HFFc6 (cell line): ENCODE measurements at places on chromosomes 6 and 20. TPM values are rescaled to one million over a fixed set of nuclear protein-coding genes. Genes with fewer than 3 reads are reported as not detected.
A peak's percentile ranks its signal among the peaks of the same experiment; 100 is the strongest.

The KDM1B gene
- total RNA-seq, result 15.7 to 19.4 TPM (median 16.0 TPM) in 3 replicates

The MUCL3 gene
- total RNA-seq, result not detected in 2 replicates

The VARS2 gene
- total RNA-seq, result 14.1 to 17.6 TPM (median 16.1 TPM) in 3 replicates

The NKX2-4 gene
- total RNA-seq, result not detected in 3 replicates

The SIRPB1 gene
- not detected in 3 replicates for total RNA-seq

The KHDC1 gene
- total RNA-seq, result 4.6 to 5.6 TPM (median 5.4 TPM) in 3 replicates

The CBLN4 gene
- not detected in 2 replicates for total RNA-seq

The SERINC3 gene
- 219 to 245 TPM (median 225 TPM) in 3 replicates for total RNA-seq

The GINM1 gene
- total RNA-seq, result 66.4 to 68.3 TPM (median 66.9 TPM) in 3 replicates

The SSTR4 gene
- total RNA-seq, result not detected in 3 replicates

The ITPA gene
- 62.3 to 72.5 TPM (median 72.1 TPM) in 3 replicates for total RNA-seq

The LIN28B gene
- not detected in 3 replicates for total RNA-seq

DNA sequence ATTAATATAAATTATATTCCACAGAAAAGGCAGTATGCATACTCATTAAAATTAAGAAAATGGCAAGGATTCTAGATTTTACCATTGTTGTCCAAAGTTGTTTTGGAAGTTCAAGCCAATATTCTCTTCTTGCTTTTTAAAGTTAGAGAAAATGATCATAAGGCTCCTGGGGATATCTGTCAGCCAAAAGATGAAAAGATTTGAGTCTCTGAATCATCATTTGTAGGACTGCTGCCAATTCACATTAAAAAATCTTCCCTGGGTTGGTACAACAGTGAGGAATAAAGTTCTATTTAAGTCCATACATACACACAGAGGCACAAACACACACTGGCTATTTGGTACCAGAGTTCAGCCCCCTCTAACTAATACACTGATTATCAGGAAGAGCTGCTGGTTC, 620.1 kb downstream of the COL12A1 start:
- no peak overlapping the region for H3K4me3 ChIP-seq
- H3K36me3 ChIP-seq, result no peaks in the 10 kb centered on the region
- H3K27me3 ChIP-seq, result no peaks in the 10 kb centered on the region
- peaks cover 11% of the 10 kb centered on the region for H3K4me1 ChIP-seq
- peak; percentile 21 for DNase-seq

GRCh38 chr6:54730767-54731630, 115.6 kb upstream of the FAM83B start:
- H3K4me1 ChIP-seq, result no peaks in the 10 kb centered on the region
- H3K4me3 ChIP-seq, result no peak overlapping the region
- H3K27ac ChIP-seq, result no peak overlapping the region
- no peaks in the 10 kb centered on the region for H3K36me3 ChIP-seq

DNA sequence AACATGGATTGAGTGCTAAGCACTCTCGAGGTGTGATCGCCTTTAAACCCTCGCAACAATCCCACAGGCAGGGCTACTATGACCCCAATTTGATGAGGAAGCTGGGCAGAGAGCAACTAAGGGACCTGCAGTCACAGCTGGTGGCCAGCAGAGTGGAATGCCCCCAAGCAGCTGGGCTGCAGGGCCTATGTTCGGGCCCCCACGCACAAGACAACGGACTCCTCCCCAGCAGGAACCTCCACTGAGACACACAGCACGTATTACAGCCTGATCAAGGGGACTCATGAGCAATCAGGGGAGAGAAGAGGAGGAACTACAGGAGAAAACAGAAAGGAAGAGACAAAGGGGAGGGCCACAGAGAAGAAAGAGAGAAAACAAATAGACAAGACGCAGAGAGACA, 21.7 kb downstream of the CST7 start:
- no peaks in the 10 kb centered on the region for H3K27me3 ChIP-seq
- peaks cover 41% of the 10 kb centered on the region for H3K36me3 ChIP-seq
- DNase-seq, result no peak
- peaks cover 6% of the 10 kb centered on the region for H3K4me1 ChIP-seq

DNA sequence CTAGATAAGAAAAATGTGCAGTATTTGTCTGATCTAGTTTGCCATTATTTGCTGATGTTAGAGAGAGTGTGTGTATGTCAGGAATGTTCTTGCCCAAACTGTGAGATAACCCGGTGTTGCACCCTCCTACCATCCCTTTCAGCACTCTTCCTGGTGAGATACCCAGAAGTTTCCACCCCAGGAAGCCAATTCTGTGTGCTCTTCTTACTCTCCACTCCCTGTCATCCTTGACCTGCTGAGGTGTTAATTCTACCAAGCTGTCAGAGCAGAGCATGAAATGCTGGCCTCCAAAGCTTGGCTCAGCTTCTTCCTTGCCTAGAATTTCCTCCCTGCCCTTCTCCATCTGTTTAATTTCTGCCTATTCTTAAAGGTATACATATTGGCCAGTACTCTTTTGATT, 237.3 kb upstream of the CNR1 start:
- no peak for DNase-seq
- no peaks in the 10 kb centered on the region; the same call in none of the 2 replicates for H3K27me3 ChIP-seq
- no peaks in the 10 kb centered on the region for H3K36me3 ChIP-seq
- H3K4me1 ChIP-seq, result no peaks in the 10 kb centered on the region

- no peaks in the 10 kb centered on the region for H3K36me3 ChIP-seq
- DNase-seq, result peak; percentile 50
- peak overlapping the region; percentile 46; the same call in 1 of the 2 replicates for H3K27ac ChIP-seq
- peaks cover 4% of the 10 kb centered on the region for H3K27me3 ChIP-seq
- H3K4me1 ChIP-seq, result peaks cover 41% of the 10 kb centered on the region
Observed at GRCh38 chr6:2634139-2634964, 116.4 kb downstream of the MYLK4 start.

- no peaks in the 10 kb centered on the region for H3K4me1 ChIP-seq
- no peak for DNase-seq
- H3K27me3 ChIP-seq, result peaks cover 8% of the 10 kb centered on the region
- H3K36me3 ChIP-seq, result no peaks in the 10 kb centered on the region
Observed at GRCh38 chr6:87082160-87082721, 12.7 kb downstream of the CGA start.

- DNase-seq, result no peak
- no peaks in the 10 kb centered on the region; the same call in none of the 2 replicates for H3K36me3 ChIP-seq
- no peak overlapping the region for H3K27ac ChIP-seq
Observed at GRCh38 chr20:4944518-4945313, 56.6 kb downstream of the SLC23A2 start.

DNA sequence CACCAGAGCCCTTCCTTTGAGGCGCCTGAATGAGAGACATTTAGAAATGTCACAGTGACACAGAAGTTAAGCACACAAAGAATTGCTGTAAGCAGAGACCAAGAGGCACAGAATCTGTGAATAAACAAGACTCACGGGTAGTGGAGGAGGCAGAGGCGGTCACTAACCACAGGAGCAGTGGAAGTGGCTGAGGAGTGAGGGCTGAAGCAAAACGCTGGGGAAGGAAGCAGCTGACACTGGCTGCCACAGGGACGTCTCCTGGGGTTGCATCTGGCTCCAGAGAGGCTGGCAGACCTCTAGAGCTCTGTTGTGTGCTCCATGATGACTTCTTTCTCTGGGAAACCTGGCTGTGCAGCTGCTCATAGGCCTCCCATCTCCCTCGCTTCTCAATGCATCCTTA, 65.0 kb upstream of the SLC2A12 start:
- DNase-seq, result peak; percentile 27
- H3K27ac ChIP-seq, result peak overlapping the region; percentile 17; the same call in 1 of the 2 replicates
- H3K4me3 ChIP-seq, result no peak overlapping the region
- H3K36me3 ChIP-seq, result no peaks in the 10 kb centered on the region
- peaks cover 17% of the 10 kb centered on the region for H3K4me1 ChIP-seq
- H3K27me3 ChIP-seq, result peaks cover 6% of the 10 kb centered on the region

- H3K4me1 ChIP-seq, result peaks cover 9% of the 10 kb centered on the region
- H3K36me3 ChIP-seq, result no peaks in the 10 kb centered on the region
- no peak overlapping the region for H3K27ac ChIP-seq
- no peak for DNase-seq
- peaks cover 28% of the 10 kb centered on the region for H3K27me3 ChIP-seq
Observed at GRCh38 chr20:634148-634925, 18.7 kb downstream of the SRXN1 start.

DNA sequence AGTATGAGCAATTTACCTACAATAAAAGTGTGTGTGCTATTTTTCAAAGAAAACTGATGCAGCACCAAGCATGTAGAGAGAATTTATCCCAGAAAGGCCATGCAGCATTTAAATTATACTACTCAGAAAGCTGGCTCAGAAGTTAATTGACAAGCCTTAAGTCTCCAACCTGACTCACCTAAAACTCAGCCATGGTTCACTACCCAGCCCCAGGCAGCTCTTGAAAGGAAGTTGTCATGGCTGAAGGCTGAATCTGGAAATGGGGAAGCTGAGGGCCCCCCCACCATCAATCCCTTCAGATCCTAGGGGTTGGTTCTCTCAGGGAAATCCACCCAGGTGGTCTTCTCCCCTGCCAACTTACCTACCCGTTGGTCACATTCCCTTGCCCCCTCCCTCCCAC, 19.7 kb downstream of the PPIL6 start:
- no peak overlapping the region for H3K4me3 ChIP-seq
- H3K36me3 ChIP-seq, result no peaks in the 10 kb centered on the region
- H3K4me1 ChIP-seq, result peaks cover 18% of the 10 kb centered on the region
- no peak overlapping the region for H3K27ac ChIP-seq
- DNase-seq, result no peak

- peaks cover 46% of the 10 kb centered on the region for H3K4me1 ChIP-seq
- no peak overlapping the region for H3K27ac ChIP-seq
- no peaks in the 10 kb centered on the region; the same call in 1 of the 2 replicates for H3K27me3 ChIP-seq
Observed at GRCh38 chr6:148432462-148433195, 90.0 kb downstream of the SASH1 start.

DNA sequence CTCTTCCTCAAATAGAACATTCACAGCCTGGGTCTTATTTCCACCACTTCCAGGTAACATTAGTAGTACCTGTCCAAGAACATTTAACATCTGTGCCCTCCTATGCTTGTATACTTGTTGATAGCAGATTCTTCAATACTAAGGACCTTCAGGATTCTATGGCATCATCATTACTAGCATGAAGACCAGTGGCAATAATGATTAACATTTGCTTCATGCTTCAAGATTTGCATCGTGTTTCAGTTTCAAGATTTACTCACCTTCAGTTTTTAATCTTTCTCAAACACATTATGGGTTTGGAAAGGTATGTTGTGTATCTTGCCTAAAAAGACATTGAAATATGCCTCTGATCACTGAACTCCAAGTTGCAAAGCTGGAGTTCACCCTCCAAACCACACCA, 412.8 kb upstream of the NRSN1 start:
- DNase-seq, result no peak
- no peak overlapping the region for H3K27ac ChIP-seq
- H3K4me3 ChIP-seq, result no peak overlapping the region

GRCh38 chr6:36641543-36641942, 37.0 kb upstream of the CDKN1A start:
- no peak overlapping the region for H3K27ac ChIP-seq
- H3K27me3 ChIP-seq, result no peaks in the 10 kb centered on the region; the same call in 1 of the 2 replicates
- no peaks in the 10 kb centered on the region for H3K36me3 ChIP-seq
- H3K4me3 ChIP-seq, result no peak overlapping the region
- DNase-seq, result no peak

DNA sequence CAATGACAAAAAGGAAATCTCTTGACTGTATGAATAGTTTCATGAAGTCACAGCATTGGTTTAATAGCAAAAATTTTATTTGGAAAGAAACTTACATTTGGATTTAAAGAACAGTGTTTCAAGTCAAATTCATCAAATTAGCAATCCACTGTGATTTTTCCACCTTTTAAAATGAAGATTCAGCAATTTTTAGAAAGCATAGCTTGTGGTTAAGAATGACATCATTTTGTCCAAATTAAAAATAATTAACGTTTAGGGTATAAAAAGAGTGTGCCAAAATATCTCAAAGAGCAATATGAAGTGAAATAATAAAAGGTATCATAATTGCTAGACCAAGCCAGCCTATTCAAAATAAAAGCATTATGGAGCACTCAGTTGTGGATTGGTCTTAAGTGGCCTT, 114.6 kb downstream of the PAX1 start:
- no peaks in the 10 kb centered on the region for H3K27me3 ChIP-seq
- no peak overlapping the region for H3K27ac ChIP-seq
- H3K36me3 ChIP-seq, result no peaks in the 10 kb centered on the region

DNA sequence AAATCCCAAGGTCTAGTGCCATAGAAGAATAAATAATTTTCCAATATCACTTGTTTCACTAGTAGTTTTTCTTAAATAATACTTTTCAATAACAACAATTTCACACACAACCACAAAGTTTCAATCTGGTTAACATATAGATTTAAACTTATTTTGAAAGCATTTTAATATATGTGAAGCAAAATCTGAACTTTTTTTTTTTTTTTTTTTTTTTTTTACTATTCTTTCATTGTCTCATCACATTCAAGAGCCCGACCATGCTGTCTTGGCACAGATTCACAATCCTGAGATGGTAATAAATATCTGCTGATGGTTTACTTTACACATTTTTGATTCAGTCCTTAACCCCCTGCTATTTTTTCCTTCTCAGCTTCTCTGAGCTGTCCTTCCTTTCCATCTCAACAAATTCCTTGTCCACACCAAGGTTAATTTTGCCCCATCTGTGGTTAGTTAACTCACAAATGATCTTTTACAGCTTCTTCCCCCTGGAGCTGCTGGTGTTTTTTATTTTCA, 262.8 kb downstream of the TMEM242 start:
- DNase-seq, result no peak
- H3K27ac ChIP-seq, result no peak overlapping the region
- H3K27me3 ChIP-seq, result peaks cover 1% of the 10 kb centered on the region; the same call in 1 of the 2 replicates
- peaks cover 23% of the 10 kb centered on the region for H3K4me1 ChIP-seq
- H3K36me3 ChIP-seq, result peaks cover 7% of the 10 kb centered on the region
